Activated T-cell treated with anti-CD3 and anti-CD28 coated beads, Interleukin-2, amount 50 U/mL, for 24 hours (primary cell): ENCODE measurements at places on chromosomes 13 and 19.

DNA sequence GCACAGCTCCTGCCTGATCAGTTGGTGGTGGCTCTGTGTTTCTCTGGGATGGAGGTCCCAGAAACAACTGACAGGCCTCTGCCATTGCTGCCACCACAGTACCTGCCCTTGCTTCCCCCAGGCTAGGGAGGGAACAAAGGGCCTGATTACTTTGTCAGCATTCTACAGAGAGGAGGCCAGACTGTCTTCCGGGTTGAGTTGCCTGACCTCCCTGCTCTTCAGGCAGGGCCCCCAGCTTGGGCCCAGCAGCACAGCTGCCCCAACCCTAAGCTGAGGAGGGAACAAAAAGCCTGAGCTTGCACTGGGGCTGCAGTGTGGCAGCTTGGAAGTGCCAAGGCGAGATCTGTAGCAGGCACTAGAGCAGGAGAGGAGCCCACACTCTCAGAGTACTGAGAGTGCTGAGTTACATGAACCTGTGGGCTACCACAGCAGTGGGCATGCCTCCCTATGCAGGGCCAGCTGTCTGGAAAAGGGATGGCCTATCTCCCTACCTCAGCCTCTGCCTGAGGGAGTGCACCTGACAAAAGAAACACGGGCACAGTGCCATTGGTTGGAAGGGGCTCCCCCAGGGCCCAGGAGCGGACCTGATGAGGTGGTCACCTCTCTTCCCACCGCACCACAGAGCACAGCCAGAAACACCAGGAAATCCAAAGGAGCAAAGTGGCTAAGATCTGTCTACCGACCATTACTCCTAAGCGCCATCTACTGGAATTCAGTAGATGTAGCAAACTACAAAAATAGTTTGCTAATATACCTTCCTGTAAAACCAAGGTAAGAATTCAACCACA lies 24.4 kb downstream of the SLC25A15 start:
- no peak for DNase-seq

- no peak for DNase-seq
These were observed 179.7 kb downstream of the SPRY2 start for GRCh38 chr13:80161219-80161618.

- DNase-seq: no peak
These were observed 118.1 kb downstream of the TNFRSF19 start for GRCh38 chr13:23688336-23688735.

DNA sequence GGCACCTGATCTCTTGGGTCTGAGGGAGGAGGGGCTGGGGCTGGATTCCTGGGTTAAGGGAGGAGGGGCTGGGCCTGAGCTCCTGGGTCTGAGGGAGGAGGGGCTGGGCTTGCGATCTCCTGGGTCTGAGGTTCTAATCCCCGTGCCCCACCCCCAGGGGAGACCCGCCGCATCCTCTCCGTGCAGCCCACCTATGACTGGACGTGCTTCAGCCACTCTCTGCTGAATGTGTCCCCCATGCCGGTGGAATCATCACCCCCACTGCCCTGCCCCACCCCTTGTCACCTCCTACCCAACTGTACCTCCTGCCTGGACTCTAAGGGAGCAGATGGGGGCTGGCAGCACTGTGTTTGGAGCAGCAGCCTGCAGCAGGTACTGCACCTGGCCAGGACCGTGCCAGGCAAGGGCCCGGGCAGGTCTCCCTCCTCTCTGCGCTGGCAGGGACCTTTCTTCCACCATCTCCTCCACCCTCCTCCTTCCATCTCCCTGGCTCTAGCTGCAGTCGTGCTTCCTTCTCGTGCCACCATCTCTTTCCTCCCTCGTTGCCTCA lies 27.1 kb downstream of the CNFN start:
- DNase-seq: no peak

GRCh38 chr13:79490824-79491223 lies 9.9 kb downstream of the NDFIP2 start:
- DNase-seq: no peak

- no peak for DNase-seq
These were observed 43.2 kb upstream of the ERICH6B start for GRCh38 chr13:45658586-45659235.

DNA sequence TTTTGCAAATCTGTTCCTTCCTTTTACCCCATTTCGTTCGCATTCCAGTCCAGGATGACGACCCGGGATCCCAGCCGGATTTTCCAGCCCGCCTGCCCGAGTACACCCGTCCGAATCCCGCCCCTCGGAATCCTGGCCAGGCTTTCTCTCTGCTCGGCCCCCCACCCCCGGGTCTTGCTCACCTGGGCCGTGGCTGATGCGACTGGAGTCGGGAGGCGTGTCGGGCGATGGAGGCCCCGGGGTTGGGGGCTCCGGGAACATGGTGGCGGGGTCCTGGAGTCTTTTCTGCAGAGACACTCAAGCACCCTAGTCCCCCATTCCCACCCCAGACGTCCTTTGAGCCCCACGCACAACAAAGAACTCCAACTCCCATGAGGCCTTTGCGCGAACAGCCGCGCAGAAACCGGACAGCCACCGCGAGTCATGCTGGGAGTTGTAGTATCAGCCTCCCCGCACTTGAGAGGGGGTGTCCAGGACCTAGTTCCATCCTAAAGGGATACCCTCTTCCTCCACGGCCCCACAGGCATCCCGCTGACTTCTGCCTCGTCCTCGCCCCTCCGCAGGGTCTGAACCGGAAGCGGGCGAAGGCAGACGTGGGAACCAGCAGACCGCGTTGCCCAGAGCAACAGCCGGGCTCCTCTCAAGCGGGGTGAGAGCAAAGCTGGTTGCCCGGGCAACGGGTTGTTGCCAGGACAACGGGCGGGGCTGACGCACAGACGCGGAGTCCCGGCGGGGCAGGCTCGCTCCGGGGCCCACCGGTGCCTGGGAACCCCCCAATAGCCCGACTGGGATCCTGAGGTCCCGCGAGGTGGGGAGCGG lies 1.1 kb downstream of the SYT5 start:
- peak; percentile 90 for DNase-seq

GRCh38 chr19:39874404-39874803 lies 28.2 kb upstream of the FBL start:
- no peak for DNase-seq

- peak; percentile 75 for DNase-seq
These were observed 1.2 kb upstream of the GPX4 start for GRCh38 chr19:1102407-1103131.
